Mucosa of descending colon (tissue), 3 donors: ENCODE measurements at places on chromosomes 3 and 15. TPM values are rescaled to one million over a fixed set of nuclear protein-coding genes. Genes with fewer than 3 reads are reported as not detected.

LRIG1 gene
- 180 TPM for total RNA-seq

DNA sequence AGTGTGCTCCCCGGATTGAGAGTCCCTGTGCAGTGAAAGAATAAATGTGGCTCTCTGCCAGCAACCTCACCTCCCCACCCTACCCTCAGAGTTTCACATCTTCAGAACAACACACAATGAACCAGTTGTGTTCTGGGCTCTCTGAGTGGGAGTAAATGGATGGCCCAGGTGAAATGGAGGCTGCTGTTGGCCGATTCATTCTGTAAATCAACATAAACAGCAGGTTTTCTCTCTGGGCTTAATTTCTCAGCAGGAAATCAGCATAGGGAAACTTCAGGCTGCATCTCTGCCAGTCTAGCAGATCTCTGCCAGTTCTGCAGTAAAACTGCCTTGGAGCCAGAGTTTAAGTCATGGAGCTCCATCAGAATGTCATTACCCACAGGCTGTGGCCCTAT lies 54.6 kb upstream of the FURIN start:
- no peak for DNase-seq

GRCh38 chr15:68816795-68817303 lies 3.8 kb downstream of the ANP32A start:
- peak; percentile 64 for DNase-seq

- no peak for DNase-seq
These were observed 4.9 kb upstream of the ACKR4 start for GRCh38 chr3:132592216-132592615.

- no peak for DNase-seq
These were observed 19.9 kb upstream of the C3orf62 start for GRCh38 chr3:49296781-49297411.

GRCh38 chr3:159253860-159254259 lies 452.0 kb downstream of the MFSD1 start:
- no peak for DNase-seq

CCDC13 gene
- total RNA-seq = 3.3 TPM

SYNM gene
- total RNA-seq = 777 TPM
